ENCODE measurements at places on chromosomes 11 and 22.

- no peak for DNase-seq
Measured at GRCh38 chr22:19599626-19600243, 75.5 kb upstream of the CLDN5 start.

DNA sequence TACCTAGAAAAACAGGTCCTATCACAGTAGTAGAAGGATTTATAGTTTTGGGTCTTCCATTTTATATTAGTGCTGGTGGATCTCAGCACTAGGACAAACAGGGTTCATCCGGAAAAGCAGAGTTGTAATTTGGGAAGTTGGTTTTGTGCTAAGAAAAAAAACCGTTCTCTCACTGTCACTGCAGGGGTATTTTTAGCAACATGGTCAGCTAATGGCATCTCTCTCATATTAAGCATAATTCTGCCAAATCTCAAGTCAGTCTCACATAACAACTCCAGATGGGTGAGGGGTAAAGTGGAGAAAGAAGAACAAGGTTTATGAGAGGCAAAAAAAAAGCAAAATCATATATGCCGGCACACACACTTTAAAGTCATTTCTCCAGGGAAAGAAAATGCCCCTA lies 51.6 kb upstream of the GDPD4 start:
- no peak for DNase-seq

DNA sequence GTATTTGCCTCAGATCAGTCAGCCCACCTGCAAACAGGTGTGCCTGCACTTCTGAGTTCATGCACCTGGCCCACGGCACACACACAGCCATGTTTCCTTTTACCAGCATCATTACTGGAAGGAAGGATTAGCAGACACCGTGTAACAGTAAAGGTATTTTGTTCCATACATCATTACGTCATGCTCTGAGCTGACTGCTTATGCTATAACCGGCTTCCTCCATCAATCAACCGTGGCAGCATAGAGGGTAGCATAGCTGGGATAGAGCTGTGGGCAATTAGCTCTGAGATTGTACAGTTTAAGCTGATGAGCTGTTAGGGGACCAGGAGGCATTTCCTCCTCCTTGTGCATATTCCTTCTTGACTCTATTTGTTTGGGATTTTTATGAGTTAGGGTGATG lies 102.4 kb downstream of the ME3 start:
- DNase-seq, result no peak

- no peak for DNase-seq
Measured at GRCh38 chr22:31223786-31224191, 11.7 kb downstream of the LIMK2 start.

DNA sequence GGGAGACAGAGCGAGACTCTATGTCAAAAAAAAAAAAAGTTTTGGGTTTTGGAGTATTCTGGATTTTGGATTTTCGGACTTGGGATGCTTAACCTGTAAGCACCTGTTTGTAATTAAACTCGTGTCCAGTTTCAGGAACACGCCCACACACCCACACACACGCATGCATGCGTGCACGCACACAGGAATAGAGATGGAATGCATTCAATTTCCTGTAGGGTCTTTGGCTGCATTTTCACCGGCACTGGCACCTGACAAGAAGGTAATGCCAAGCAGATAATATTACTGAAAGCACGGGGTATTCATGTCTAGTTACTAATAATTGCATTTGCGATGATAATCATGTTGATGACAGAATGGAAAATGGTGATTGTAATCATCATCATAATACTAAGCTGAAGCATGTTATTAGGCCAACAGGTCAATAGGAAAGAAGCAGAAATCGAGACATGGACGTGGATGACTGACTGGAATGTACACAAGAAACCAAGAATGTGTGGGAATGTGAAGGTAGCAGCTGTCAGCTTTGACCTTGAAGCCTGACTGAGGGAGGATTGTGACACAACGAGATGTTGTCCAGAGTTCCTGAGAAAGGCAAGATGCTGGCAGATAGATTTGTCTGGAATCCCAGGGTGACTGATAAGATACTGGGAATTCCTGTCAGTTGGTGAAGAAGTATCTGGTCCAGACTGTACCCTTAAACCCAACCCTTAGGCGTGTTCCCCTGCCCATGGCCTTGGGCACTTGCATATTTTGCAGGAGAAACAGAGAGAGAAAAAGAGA lies 108.6 kb downstream of the SYN3 start:
- no peak for DNase-seq

- no peak for DNase-seq
Measured at GRCh38 chr11:16859651-16860050, 121.2 kb downstream of the C11orf58 start.

DNA sequence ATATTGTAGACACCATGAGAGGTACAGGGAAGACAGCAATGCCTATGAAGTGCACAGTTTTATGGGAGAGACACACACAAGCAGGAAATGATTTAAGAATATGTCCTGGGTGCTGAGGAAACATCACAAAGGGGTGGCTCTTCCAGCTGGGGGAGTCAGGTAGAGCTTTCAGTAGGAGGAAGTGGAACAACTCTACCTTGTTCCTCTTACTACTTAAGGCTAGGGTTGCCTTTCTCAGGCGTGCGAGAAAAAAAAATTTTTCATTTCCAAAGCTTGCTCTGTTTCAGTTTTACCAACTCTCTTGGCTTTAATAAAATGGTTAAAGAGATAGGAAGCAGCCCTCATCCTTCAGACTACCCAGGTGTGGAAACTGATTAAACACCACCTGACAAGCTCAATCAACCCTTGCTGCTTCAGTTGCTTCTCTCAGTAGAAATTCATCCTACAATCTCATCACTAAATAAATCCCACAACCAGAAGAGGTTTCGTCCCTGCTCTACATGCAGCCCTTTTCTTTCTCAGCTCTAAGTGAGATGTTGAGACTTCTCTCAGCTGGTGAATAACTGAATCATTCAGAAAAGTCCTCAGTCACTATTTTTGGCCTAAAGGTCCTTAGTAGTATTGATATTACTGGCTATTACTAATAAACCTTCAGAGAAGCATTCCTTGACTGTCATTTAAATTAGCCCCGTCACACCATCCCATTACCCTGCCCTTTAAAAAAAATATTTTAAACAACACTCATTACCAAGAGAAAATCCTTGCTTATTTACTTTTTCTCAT lies 5.9 kb downstream of the ABTB2 start:
- no peak for DNase-seq

GRCh38 chr22:50174382-50175190 lies 4.1 kb downstream of the PANX2 start:
- no peak for DNase-seq

DNA sequence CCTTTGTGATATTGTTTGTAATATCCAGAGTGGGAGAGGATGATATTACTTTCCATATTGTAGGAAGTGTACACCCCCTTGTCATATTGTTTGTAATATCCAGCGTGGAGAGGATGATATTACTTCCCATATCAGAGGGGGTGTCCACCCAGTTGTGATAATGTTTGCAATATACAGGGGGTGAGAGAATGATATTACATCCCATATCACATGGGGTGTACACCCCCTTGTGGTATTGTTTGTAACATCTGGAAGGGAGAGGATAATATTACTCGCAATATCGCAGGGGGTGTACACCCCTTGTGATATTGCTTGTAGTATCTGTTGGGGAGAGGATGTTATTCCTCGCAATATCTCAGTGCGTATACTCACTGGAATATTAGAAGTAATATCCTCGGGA lies 61.5 kb downstream of the PRSS23 start:
- no peak for DNase-seq

DNA sequence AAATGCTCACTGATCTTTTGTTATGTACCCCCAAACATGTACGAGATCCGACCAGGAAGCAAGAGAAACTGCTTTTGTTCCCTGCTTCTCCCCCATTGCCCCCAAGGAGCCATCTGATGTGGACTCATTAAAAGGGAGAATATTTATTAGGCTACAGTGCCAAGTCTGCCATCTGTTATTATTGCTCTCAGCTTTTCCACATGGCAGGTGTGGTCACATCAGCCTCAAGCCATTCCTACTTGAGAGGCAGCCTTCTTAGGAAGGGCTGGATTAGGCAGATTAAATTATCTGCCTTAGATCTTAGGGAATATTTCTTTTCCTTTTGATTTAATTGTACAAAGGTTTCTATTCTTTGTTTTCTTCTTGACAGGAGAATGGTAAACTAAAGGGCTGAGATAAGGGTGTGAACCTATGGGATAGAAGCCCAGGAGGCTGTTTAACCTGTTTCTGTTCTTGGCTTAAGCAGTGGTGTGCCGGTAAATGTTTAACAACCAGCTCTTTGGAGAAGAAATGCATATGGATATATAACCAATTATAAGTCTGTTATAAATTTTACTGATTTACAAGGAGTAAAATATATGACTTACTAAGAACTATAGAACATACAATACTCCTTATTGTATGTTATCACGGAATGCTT lies 88.8 kb downstream of the PDHX start:
- DNase-seq, result no peak

- peak; percentile 92 for DNase-seq
Measured at GRCh38 chr11:110130642-110131238, 37.5 kb downstream of the ZC3H12C start.

GRCh38 chr11:10902301-10903063 lies 44.6 kb upstream of the ZBED5 start:
- no peak for DNase-seq

- DNase-seq, result no peak
Measured at GRCh38 chr22:39543095-39543494, 10.5 kb upstream of the RPS19BP1 start.

- DNase-seq, result no peak
Measured at GRCh38 chr11:46616551-46617133, 385 bp downstream of the HARBI1 start.

DNA sequence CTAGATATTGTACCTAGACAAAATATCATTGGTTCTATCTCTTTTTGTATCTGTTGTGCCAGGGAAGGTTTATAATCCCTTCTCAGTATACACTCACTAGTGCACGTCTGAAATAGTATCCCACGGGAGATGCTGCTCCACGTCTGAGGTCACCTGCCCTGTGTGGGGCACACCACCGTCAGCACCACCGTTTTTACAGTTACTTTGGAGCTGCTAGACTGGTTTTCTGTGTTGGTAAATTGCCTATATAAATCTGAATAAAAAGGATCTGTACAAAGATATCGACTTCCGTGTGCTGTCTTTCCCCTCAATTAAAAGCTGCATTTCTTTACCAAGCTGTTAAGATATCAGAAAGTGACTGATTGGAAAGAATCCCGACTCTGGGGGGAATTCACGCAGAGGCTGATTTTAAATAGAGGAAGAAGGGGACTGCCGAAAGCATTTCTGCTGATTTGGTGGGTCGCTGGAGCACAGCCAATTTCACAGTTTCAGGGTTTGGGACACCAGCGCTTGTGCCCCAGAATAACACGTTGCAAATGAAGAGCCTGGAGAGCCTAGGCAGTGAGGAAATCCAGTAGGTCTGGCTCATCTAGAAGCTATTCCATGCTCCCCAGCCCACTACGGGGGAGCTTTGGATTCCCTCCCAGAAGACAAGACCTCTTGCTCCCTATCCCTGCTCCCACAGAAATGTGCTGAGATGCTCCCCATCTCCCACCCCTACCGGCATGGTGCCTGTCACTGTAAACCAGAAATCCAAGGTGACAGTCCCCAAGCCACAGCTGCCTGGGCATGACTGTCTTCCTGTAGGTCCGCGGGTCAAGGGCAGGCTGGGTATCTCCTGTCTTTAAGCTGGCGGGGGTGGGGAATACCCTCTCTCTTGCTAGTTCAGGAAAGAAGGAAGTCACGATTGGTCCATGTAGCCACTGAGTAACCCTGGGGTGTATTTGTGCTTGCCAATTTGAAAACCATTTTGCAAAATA lies 12.7 kb upstream of the MYO18B start:
- DNase-seq, result no peak

DNA sequence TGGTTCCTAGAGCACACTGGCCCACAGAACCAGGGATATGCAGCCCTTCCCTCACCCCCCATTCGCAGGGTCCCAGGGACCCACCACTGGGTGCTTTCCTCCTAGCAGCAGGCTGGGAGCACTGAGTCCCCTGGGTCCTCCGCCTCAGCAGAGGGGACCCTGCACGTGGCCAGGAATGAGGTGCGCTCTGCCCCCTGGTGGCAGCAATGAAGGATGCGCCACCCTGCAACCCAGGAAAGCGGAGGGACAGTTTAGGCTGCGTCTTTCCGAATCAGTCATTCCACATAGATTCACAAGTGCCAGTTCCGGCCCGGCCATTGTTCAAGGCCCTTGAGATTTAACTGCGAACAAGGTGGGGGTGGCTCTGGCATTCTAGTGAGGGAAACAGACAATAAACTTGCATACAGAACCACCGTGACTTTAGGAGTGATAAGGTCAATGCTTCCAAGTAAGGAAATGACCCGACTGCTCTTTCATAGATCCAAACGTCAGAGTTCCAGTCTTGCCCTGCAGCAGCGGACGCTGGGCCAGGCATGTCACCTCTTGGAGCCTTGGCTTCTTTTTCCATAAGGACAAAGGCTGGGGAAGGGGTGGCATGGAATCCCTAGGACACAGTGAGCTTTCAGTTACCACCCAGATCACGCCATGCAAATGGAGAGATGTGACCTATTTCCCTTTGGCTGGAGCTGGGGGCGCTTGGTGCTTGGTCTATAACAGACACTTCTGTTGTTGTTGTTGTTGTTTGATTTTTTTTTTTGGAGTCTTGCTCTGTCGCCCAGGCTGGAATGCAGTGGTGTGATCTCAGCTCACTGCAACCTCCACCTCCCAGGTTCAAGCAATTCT lies 7.7 kb downstream of the RIN1 start:
- DNase-seq, result peak; percentile 33

- DNase-seq, result no peak
Measured at GRCh38 chr11:8683115-8683807, 669 bp downstream of the RPL27A start.

- no peak for DNase-seq
Measured at GRCh38 chr11:65651589-65652510, 10.9 kb downstream of the RELA start.

- DNase-seq, result no peak
Measured at GRCh38 chr11:65108469-65109123, 3.1 kb upstream of the TM7SF2 start.

DNA sequence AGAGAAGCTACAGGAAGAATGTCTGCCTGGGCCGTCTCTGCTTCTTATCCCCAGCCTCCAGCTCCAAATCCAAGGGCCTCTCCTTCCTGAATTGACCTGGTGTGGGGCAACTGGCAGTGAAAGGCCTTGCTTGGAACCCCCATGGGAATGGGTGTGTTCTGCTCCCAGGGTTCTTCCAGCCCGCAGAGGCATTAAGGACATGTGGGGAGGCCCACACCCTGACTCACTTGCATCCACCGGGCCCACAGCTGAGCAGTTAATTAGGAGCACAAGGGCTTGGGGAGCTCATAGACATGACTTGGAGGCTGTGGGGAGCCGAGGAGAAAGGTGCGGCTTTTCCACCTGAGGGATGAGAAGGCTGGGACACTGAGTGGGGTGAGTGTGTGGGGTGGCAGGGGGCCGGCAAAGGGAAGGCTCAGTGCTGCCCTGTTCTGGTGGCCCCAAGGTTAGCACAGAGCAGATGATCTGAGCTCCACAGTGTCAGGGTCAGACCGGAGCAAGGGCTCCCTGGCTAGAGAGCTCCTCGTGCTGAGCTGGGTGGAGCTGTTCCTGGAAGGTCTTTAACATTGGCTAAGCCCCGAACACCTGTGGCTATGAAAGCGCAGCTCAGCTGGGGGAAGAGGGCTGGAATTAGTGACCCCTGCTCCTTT lies 64.5 kb upstream of the NECTIN1 start:
- DNase-seq, result no peak

All from NCI-H510A (cell line).